Activated CD8-positive, alpha-beta memory T cell treated with anti-CD3 and anti-CD28 coated beads for 4 hours (primary cell): ENCODE measurements at places on chromosomes 11 and 22.

DNA sequence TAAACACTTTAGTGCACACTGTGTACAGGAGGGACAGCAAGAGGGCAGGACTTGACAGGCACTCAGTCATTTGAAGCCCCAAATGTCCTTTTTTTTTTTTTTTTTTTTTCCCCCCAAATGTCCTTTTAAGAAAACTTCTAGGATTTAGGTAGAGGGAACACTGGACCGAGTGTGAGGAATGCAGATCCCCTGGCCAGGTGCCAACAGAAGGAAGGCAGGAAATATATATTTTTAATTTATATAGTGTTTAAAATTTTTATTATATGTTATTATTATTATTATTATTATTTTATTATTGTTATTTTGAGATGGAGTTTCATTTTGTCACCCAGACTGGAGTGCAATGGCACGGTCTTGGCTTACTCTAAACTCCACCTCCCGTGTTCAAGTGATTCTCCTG, 35.5 kb downstream of the ARHGAP8 start:
- DNase-seq: no peak

DNA sequence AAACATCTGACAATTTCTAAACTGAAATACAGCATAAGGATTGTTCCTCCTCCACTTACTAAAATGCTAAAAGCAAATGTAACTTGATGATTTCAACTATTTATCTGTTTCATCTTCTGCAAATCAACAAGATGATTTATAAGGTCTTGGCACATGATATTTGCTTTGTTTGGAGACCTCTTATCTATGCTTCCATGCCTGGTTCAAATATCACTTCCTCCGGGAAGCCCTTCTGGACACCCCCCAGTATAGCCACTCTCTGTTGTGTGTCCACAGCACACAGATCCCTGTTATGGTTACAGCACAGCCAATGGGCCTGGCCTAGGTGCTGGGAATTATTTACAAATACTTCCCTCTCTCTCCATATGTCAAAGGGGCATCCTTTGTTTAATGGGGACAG, 114.8 kb downstream of the C11orf58 start:
- DNase-seq: no peak

DNA sequence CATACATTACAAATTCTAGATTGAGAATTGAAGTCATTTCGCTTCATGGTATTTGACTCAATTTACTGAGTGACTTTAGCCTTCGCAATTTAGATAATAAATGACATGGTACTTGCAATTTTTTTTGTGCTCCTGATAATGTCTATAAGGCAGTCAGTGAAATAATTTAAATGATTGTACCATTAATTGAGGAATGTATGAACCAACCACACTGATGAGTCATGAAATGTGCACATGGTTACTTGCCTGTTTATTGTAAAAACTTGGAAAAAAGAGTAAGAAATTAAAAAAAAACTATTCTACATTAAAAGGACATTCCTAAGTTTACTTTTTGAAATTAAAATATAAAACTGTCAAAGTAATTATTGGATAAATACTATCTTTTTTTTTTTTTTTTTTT, 43.3 kb downstream of the DNAJC24 start:
- no peak for DNase-seq

DNA sequence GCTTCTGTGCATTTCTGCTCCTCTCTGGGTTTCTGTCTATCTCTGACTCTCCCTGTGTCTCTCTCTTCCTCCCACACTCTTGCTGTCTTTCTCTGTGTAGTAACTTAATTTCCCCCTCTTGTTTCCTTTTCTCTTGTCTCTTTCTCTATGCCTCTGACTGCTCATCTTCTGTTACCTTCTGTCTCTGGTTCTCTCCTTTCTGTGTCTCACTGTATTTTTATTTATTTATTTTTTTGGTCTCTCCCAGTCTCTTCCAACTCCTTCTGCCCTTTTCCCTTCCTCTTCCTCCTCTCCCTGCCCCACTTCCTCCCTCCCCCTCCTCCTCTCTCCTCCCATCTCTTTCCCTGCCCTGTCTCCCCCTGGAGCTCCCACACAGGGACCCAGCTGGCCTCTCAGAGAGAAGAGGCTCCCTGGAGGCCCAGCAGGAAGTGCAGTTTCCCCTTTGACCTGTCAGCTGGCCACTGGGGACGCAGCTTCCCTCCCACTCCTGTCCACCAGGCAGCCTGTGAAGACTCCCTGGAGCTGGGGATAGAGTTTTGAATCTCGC, 38.3 kb upstream of the MYH9 start:
- no peak for DNase-seq

DNA sequence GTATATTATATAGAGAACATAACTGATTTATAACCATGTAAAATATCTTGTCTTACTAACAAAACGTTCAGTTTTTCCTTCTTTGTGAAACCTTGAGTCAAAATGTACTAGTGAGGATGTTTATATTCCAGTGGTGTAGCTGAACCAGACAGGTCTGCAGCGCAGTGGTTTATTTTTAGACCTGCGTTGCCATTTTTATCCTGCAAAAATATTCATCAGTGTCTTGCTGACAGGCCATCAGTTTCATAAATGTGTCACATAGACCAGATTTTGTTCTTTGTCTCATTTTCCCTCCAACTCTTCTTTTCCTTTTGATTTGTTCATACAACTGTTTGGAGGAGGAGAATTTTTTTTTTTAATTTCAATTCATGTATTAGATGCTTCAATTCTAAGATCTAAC, 43.1 kb downstream of the HSD17B12 start:
- no peak for DNase-seq

GRCh38 chr11:122048401-122048800, 67.6 kb downstream of the BLID start:
- no peak for DNase-seq

GRCh38 chr11:113629562-113629961, 76.5 kb downstream of the TMPRSS5 start:
- no peak for DNase-seq

DNA sequence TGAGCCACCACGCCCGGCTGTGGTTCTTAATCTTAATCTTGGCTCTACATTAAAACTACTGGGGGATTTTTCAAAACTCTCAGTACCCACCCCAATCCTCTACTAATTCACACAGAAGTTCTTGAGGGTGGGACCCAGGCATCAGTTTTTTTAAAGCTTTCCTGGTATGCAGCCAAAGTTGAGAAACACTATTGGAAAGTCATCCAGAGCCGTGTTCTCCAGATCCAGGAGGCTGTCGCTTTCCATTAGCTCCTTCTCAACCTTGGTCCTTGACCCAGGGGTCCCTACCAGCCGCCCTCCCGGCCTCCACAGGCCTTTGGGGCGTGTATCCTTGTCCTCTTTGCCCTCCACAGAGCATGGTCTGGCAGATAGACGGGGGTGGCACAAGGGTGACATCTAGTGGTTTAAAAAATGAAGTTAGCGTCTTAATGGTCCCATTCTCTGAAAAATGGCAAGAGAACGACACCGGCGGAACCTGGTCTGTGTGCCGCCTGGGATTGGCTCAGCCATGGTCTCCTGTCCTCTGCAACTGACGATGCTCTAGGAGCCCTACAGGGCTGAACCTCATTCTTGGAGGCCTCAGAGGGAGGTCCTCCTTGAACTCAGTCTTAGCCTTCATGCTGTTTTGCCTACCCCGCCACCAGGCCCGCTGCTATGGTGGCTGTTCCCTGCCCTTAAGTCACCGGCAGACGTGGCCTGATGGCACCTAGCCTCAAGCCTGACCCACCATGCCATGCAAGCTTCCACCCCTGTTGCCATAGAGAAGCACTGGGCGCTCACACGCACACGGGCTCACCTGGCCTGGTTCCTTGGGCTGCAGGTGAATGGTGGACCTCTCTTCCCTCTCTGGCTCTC, 152.0 kb upstream of the SYN3 start:
- no peak for DNase-seq

DNA sequence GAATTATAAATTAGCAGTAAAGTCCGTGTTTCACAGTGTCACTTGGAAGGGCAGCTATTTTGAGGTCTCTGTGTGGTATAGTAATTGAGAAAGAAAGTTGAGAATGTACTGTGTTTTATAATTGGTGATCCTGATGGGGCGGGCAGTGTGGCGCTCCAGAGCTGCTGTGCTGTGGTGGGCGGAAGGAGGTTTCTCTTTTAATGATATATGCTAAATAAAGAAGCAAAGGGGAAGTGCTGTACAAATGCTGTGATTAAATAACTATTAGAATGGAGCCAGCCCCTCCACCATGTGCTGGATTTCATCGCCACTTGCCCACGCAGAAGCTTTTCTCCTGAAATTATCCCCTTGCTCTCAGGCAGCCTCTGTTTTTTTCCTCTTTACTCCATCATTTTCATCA, 24.6 kb downstream of the ATXN10 start:
- no peak for DNase-seq

DNA sequence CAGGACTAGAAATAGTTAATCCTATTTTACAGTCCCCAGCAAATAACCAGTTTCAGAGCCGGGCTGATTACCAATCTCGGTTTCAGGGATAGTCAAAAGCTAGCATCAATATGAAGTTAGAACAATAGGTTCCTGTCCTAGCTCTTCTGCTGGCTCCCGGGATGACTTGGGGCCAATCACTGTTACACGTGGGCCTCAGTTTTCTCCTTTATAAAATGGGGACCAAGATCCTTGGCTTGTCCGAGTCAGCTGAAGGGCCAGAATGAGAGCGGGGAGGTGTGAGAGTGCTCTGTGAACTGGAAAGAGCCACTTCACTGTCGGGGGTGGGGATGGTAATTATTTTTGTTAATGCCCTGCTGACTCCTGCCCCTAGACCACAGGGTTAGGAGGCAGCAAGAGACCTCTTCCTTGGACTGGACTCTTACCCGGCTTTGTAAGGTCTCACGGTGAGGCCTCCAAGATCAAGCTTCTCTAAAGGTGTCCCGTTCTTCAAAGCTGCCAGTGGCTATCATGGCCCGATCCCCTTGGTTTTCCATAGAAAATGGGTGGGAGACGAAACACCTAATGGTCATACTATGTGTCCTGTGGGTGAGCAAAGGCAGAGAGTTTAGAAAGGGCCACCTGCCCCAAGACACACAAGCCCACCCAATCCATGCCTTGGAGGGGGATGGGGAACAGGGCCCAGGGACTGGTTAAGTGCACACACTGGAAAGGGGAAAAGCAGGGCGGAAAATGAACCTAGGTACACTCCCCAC, 1.4 kb downstream of the UCP2 start:
- DNase-seq: no peak

DNA sequence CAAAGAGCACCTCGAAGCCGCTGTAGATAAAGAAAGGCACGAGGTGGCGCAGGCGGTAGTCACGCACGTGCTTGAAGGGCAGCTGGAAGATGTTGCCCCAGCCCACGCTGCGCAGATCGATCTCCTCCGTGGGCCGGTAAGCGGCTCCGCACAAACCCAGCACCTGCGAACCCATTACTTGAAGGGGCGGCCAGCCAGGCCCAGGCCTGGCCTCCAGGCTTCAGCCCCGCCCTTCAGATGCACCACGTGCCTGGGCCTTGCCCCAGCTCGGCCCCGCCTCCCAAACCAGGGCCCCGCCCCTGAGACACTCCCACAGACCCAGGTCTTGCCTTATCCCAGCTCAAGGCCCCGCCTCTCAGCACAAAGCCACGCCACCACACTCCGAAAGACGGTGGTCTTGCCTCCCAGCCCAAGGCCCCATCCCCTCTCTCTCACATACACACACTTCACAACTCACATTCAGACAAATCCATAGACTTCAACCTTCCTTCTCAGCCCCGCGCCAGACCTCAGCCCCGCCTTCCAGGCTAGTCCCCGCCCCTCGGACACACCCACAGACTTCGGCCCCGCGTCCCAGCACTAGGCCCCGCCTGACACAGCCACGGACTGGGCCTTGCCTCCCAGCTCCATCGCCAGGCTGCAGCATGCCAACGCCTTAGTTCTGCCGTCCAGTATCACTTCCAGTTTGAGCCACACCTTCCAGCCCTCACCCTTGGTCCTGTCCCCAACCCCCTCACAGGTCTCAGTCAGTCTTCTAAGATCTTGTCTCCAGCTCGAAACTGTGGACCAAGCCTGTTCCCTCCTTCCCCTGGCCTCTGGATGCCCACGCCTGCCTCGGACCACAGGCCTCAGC, 7.0 kb downstream of the UNC93B1 start:
- DNase-seq: no peak

- no peak for DNase-seq
Observed at GRCh38 chr11:120031612-120032600, 106.0 kb downstream of the TRIM29 start.

DNA sequence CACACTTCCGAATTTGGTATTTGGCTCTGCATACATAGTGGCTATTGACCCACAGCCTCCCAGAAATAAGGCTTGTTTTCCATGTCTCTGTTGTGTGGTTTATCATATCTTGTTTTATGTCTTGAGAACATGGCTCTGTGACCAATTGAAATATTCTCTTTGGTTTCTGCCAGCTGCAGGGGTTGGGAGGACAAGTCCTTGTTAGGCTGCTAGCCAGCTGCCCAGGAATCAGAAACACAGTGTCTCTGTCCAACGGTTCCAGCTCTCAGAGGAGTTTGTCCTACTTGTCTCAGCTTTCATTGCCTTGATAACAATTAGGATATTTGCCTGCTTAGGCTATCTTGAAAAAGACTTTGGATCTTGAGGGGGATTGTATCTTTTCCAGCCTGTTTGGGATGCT, 6.0 kb upstream of the SLC7A4 start:
- DNase-seq: no peak

- no peak for DNase-seq
Observed at GRCh38 chr11:58914821-58915543, 24.3 kb upstream of the GLYATL1 start.

DNA sequence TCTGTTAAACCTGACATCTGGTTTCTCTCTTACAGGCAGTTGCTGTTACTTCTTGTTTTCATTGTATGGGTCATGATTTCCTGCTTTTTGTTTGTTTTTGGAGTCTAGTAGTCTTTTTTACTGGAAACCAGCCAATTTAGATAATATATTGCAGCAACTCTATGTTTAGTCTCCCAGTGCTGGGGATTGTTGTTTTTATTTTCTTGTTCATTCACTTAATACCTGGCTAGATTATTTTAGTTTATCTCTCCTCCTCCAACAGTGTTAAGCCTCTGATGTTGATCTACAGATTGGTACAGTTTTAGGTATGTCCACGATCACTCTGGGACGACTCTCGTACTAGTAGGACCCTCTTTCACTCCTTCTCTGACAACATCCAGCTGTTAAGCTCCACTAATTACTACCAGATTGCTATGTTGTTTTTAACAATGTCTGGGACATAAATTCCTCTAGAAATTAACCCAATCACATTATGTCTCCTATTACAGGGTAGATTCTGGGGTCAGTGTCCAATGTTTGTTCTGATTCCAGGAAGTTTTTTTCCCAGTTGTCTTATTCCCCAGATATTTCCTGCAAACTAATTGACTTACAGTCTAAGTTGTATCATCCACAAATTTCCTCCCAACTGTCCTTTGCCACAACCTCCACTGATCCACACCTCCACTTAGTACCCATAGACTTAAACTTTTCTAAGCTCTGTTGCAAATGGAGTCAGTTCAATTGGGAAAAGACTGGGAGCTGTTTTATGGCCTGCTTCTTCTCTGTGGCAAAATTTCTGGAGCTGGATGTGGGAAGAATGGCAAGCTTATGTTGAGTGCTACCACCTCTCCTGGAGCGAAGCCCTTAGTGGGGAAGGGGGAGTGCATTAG, 1280.6 kb upstream of the CNTN5 start:
- DNase-seq: no peak
